ENCODE measurements at places on chromosomes 3 and 15.

- no peak for DNase-seq
These were observed 56.9 kb downstream of the ABHD5 start for GRCh38 chr3:43747641-43748040.

GRCh38 chr15:35980719-35981118 is 434.8 kb upstream of the DPH6 start:
- DNase-seq: no peak

DNA sequence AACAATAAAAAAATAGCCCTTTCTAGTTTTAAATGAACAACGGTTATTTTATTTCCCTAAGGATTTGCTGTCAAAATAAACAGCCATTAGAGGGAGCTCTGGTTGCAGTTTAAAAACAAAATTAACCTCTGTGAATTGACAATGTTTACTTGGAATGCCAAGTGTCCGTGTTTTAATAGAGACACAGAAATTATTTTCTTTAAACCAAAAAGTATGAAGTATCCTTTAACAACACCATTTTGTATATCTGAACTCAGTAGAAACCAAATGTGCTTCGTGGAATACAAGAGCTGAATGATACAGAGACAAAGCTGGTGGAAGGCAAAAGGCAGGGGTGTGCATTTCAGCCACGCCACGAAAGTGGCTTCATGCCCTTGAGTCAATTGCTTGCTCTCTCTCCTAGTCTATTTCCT is 74.4 kb downstream of the MOBP start:
- DNase-seq: no peak

- DNase-seq: no peak
These were observed 110.2 kb downstream of the PLCL2 start for GRCh38 chr3:16994854-16995525.

DNA sequence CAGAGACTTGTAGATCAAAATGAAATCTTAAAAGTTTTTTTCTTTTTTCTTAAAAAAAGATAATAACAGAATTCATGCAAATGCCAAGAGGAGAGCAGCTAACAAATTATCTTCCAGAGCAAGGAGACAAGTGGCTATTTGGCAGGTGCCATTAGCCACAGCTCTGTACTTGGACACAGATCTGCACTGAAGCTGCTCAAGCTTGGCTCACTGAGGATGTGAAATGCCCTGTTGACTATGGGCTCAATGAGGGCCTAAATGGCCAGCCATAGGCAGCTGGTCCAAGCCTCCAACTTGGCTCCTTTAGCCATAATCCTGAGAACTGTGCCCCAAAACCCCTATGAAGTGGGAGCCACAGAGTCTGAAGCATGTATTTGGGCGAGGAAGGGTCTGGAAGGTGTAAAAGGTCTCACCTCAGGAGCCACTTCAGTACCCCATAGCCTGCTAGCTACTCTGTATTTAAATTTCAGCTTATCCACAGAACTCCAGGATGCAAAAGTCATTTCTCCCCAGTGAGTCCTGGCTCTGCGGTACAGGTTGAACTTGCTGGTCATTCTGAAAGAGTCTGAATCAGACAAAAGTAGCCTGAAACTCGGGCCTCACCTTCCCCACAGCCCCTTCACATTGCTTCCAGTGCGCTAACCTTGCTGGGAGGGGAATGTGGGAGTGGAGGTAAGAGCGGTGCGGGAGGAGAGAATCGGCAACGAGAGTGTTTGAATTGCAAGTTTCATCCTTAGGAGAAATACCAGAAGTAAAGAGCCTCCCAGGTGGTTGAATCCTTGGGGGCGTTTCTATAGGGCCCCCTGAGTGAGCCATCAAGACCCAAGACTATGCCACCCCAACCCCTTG is 48.0 kb downstream of the ZIC4 start:
- no peak for DNase-seq

GRCh38 chr3:77535116-77535515 is 495.2 kb downstream of the ROBO2 start:
- DNase-seq: no peak

DNA sequence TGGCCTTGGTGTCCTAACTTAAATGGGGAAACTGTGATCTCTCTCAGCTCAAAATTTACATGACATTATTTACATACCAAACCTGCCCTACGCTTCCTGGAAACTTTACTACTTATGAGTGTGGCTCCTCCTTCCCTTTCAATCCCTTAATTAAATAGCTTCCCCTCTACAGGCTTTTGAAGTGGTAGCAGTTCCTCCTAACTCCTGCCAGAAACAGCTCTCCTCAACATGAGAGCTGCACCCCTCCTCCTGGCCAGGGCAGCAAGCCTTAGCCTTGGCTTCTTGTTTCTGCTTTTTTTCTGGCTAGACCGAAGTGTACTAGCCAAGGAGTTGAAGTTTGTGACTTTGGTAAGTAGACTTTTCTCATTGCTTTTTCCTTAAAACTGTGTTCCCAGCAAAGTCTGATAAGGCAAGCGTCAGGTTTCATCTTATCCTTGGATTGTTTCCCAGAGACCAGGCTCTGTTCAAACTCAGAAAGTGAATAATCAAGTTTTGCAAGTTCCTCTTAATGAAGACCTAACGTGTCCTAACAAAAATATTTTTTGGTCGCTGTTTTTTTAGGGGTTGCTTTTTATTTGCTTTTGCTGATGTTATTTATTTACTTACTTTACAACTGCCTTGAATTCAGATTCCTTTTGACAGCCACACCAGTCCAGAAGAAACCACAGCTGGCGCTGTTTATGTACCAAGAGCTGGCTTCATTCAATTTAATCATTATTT is at the start of gene ACP3:
TSS of gene ACP3 (plus strand) at position 179 of the 720 bp plus-strand sequence. CDS start at position 229, 50 bp downstream.
- DNase-seq: no peak

- no peak for DNase-seq
These were observed 14.6 kb upstream of the IGDCC3 start for GRCh38 chr15:65392368-65392767.

Measured in stimulated activated CD4-positive, alpha-beta T cell treated with anti-CD3 and anti-CD28 coated beads, TNF-alpha, amount 100 ng/mL, for 48 hours (primary cell).